ENCODE measurements at places on chromosomes 11 and 22.

- DNase-seq: no peak
Measured at GRCh38 chr11:117978991-117979390, 7.2 kb upstream of the IL10RA start.

GRCh38 chr22:35274154-35274871 is 17.0 kb downstream of the HMGXB4 start:
- DNase-seq: no peak

DNA sequence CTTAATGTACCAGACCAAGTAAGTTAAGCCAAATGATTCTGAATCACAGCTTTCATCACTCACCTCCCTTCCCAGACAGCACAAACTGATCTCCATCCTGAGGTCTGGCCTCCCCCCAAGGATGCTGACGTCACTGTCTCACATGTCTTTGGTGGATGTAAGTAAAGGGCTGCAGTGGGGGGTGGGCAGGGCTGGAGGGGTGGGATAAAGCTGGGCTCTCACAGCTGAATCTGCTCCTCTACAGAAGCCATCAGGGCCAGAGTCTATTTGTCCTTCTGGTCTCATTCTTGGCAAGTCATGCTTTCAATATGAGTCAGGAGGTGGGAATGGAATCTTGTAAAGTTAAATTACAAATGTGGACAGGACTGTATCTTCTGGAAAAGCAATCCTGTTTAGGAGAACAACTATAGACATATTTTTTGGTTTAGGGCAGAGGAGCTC is 32.7 kb downstream of the P4HA3 start:
- peak; percentile 54 for DNase-seq

DNA sequence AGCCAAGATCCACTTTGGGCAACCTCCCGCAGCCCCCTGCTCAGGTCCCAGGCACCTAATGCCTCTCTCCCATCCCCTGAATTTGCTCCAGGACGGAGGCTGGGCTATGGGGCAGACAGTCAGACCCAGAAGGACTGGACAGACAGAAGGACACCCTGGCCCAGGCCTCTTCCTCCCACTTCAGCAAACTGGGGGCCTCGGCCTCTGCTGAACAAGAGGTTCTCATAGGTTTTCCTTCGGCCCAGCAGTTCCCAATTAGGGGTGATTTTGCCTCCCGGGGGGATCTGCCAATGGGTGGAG is 3.7 kb downstream of the SPI1 start:
- no peak for DNase-seq

GRCh38 chr22:17707526-17707925 is 66.7 kb downstream of the BID start:
- DNase-seq: no peak

GRCh38 chr11:8333376-8333775 is 69.7 kb upstream of the LMO1 start:
- DNase-seq: no peak

DNA sequence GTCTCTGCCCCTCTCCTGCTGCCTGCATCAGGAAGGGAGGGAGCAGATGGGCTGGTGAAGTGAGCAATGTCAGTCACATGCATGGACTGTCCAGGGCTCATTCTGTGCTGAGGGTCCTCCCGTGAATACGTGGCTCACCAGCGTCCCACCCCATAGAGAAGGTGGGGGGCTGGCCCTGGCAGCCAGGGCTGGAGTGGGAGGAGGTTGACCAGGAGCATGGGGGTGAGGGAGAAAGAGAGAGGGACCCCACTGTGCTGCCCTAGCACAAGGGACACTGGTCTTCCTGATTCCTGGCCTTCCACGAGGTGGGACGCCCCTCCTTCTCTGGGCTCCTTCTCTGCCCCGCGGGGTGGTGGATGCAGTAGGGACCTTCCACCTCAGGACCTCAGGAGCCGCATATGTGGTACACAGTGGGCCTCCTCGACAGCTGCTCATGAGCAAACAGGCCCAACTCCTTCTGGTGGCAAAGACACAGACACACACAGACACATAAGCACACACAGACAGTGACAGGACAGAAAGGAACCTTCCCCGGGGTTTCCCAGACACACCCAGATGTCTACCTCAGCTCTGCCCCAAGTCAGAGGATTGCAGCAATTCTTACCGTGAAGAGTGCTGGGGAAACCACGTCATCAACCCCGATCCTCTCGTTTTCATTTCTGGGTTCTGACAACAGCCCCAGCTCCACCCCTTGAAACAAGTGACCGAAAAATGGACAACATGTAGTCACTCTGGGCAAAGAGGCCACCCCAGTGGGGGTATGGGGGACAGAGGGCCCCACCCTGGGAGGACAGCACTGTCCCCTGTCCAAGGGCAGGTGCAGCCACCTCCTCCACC is 3.6 kb upstream of the APOBEC3A start:
- DNase-seq: no peak

GRCh38 chr11:80722629-80723028 is 1281.8 kb upstream of the TENM4 start:
- no peak for DNase-seq

DNA sequence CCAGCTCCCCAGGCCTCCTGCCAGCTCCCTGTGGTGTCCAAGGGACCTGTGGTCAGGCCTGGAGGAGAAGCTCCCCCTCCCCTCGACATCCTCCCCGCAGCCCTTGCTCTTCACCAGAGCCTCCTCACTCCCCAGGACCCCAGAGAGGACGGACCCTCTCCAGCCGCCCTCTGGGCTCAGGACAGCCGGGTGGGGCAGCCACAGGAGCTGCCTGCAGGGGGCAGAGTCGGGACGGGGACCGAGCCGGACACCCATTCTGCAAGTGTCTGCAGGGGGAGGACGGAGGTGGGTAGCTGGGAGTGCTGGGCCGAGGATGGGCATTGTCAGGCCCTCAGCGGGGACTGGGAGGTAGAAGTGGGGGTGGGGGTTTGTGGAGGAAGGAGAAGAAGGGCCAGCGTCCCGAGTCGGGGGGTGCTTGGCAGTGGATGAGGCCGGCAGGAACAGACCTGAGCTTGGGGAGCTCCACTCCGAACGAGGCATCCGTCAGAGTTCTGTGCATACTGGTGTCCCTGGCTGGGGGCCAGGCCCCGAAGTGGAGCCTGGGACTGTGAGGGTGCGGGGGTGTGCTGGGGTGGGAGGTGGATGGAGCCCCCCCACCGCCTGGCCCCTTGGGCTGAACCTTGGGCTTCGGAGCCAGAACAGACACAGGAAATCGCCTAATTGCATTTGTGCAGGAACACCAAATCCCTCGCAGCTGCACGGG is 15.2 kb downstream of the PRR33 start:
- peak; percentile 86 for DNase-seq

DNA sequence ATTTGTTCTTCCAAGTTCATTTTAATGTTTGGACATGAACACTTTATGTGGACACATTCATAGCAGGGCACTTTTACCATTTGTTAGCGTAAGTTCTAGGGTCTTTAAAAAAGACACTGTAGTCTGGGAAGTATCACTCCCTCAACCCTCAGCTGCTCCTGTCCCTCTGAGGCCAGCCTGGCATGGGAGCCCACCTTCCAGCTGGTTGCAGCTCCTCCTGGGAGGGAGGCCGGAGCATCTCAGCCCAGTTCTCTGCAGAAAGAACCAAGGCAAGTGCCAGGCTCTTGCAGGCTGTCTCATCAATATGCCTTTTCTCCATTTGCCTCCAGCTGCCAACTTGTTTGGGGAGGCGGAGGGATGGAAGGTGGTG is 150.6 kb downstream of the OPCML start:
- DNase-seq: no peak

DNA sequence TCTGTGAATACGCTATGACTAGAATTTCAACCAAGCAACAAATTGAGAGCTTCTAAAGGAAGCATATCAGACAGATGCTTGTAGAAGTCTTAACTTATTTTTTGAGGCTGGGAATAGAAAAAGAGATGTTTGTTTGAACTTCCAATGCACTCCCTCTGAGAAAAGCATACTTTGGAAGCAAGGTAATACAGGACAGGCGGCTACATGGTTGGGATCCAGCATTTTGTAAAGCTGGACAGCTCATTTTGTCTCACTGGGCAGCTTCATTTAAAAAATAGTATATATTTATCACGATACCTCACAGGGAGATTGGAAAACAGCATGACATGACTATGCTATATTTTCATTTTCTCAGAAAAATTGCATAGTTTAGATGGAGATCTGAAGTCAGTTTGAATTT is 821.3 kb upstream of the API5 start:
- DNase-seq: peak; percentile 56

GRCh38 chr11:126059238-126059781 is 3.4 kb downstream of the CDON start:
- no peak for DNase-seq

DNA sequence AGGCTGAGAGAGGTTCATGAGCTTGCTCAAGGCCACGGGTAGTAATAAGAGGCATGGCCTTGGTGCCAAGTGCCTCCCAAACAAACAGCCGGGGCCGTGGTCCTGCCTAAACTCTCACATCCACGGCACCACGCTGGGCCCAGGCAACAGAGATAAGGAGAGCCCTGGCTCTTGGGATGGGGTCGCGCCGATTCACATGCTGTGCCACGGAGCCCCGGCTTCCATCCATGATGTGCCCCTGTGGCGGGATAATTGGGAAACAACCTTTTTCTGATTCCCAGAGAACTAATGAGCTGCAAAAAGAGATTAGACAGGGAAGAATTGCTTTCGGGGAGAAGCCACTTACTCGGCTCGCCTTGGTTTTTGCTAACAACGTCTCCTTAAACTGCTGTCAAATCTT is 22.0 kb downstream of the TP53AIP1 start:
- no peak for DNase-seq

GRCh38 chr22:39622881-39623367 is 52.4 kb downstream of the CACNA1I start:
- peak; percentile 38 for DNase-seq

GRCh38 chr11:69122326-69122629 is 33.5 kb upstream of the SMIM38 start:
- no peak for DNase-seq

DNA sequence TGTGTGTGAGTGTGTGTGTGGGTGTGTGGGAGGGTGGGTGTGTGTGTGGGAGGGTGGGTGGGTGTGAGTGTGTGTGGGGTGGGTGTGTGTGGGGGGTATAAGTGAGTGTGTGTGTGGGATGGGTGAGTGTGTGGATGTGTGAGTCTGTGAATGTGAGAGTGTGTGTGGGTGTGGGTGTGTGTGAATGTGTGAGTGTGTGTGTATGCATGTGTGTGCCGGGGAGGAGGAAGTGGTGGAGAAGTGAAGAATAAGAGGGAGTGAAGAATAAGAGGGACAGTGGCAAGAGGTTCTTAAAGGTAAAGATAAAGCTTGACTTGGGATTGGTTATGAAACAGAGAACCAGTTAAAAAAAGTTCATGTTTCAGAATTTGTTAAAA is 54.0 kb downstream of the PRR5L start:
- DNase-seq: no peak

DNA sequence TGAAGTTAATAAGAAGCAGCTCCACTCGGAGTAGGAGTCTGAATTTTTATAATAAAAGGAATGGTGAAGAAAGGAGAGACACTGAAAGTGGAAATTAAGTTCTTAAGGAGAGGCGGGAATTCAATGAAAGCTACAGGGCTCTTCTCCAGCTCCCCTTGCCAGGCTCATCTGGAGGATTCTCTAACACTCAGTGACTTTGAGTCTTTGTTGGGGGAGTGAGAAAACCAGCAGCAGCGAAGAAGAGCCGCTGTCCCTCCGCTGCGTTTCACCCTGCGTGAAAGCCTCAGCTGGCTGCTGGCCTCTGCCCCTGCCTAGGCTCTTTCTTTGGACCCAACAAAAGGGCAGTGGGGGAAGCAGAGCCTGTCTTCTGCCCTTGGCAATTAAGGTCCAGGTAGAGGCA is 113.0 kb downstream of the NTM start:
- no peak for DNase-seq

- DNase-seq: no peak
Measured at GRCh38 chr22:25959818-25960774, 209.2 kb upstream of the SEZ6L start.

DNA sequence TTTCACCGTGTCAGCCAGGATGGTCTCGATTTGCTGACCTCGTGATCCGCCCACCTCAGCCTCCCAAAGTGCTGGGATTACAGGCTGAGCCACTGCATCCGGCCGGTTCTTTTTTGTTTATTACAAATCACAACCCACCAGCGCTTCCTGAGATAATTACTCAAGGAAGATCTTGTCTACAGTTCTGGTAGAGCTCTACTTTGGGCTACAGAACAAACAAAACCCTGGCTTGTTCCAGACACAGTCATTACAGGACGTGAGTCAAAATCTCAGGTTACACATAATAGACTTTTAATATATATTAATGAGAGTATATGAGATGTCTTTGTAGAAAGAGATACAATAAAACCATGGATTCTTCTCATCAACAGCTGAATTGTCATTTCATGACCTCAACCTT is 42.8 kb upstream of the NUP50 start:
- no peak for DNase-seq

- no peak for DNase-seq
Measured at GRCh38 chr11:131816051-131816450, 445.6 kb downstream of the NTM start.
